ENCODE measurements at places on chromosomes 16 and 17. TPM values are rescaled to one million over a fixed set of nuclear protein-coding genes. Genes with fewer than 3 reads are reported as not detected.
A peak's percentile ranks its signal among the peaks of the same experiment; 100 is the strongest.

Gene BANP
- 13.6 TPM for polyA plus RNA-seq

DNA sequence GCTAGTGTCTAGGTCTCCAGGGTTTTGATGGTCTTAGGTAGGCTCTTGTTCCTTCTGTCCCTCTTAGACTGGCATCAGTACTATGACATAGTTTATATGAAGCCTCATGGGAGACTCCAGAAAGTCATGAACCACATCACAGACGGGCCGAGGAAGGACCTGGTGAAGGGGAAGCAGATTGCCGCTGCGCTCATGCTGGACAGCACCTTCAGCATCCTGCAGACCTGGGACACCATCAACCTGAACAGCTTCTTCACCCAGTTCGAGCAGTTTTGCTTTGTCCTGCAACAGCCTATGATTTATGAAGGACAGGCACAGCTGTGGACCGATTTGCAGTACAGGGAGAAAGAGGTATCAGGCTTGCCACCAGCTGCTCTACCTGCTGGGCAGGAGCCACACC lies 34.0 kb downstream of the RNF213 start:
- DNase-seq, result no peak

Gene RAB34
- 211 TPM for polyA plus RNA-seq

DNA sequence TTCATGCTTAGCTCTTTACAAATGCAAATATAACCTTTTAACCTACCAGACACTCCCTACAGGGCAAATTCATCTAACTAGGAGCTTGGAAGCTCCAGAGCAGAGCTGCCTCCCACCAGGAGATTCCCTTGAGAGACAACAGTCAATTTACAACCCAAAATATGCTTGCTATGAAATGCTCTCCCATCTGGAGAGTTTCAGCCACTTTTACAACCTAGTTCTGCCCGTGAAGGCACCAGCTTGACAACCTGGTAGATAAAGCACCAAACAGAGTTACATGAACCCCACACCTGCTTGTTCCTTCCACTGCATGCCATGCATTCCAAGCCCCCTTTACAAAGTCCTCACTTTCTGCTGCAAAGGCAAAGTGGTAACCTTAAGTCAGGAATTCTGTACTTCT lies 215.3 kb upstream of the KIF2B start:
- DNase-seq, result no peak

Gene IGF2BP1
- 38.0 TPM for polyA plus RNA-seq

Gene HCRT
- polyA plus RNA-seq, result not detected

Gene LRRC36
- polyA plus RNA-seq, result 0.48 TPM

Gene CLEC19A
- 0.58 TPM for polyA plus RNA-seq

- DNase-seq, result no peak
Observed at GRCh38 chr17:42403150-42403549, 14.9 kb upstream of the STAT3 start.

DNA sequence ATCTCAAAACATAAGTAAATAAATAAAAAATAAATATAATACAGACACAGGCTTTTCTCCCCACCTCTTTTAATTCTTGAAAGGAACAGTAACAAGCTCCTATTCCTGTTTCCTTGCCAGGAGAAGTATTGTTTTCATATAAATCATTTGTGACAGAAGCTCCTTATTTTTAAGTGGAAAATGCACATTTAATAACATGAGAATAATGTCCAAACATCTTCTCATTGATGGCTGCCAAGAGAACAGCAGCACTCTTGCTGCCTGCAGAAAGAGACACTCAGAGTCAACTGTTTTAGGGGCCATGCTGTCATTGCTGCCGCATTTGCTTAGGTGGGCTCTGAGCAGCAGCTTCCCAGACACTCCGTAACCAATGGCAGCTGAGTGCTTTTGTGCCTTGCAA lies 580.1 kb downstream of the WWOX start:
- no peak for DNase-seq

Gene FA2H
- polyA plus RNA-seq, result 5.3 TPM

DNA sequence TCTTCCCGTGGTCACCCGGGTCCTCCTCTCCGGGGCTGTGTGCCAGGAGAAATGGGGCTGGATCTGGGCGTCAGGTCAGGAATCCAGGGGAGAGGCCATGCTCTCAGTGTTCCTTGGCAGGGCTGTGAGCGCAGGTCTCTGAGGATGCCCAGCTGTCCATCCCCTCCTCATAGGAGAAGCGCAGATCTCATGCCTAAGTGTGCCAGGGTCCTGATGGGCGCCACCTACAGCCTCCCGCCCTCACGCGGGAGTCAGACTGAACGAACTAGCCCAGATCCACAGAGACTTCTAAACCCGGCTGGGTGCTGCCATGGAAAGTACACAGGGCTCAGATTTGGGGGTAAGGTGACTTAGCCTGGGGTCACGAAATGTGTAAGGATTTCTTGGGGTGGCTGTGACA lies 24.3 kb downstream of the MGRN1 start:
- DNase-seq, result no peak

- peak; percentile 69 for DNase-seq
Observed at GRCh38 chr16:28211758-28212531, at the start of gene XPO6. Gene XPO6, minus strand, starts transcription at chr16:28211965. Its CDS starts 597 bp downstream, at chr16:28211368.

- DNase-seq, result no peak
Observed at GRCh38 chr17:73411313-73411747, 99.5 kb upstream of the CDC42EP4 start.

Gene CD300A
- not detected for polyA plus RNA-seq

Gene RGS11
- polyA plus RNA-seq, result 4.2 TPM

Gene SLC16A13
- 10.9 TPM for polyA plus RNA-seq

Gene ABCC12
- polyA plus RNA-seq, result not detected

DNA sequence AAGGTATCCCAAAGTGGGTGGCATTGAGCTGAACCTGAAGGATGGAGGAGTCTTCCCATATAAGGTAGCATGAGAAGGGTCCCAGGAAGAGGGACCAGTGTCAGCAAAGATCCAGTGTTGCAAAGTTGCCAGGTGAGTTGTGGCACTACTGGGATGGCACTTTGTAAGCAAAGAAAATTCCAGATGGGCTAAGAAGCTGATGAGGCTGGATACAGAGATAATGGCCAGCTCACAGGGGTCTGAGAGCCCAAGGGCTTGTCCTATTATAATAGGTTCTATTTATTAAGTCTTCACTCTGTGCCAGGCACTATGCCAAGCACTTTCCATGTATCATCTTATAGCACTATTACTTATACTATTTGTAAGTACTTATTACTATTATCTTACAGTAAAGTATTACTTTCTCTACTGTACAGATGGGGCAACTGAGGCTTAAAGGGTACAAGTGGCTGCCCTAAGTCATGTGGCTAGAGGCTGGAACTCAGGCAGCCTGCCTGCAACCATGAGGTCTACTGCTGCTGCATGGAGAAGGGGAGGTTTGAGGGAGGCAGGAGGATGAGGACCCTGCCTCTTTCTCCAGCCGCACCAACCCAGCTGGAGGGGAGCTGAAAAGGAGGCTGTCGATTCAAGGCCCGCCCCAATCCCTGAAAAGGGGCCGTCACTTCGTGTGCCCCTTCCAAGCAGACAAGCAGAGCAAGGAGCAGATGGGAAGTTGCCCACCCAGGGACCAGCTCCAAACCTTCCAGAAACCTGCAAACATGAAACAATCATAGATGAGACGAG lies 86.5 kb downstream of the C16orf78 start:
- DNase-seq, result no peak

- DNase-seq, result peak; percentile 69
Observed at GRCh38 chr17:66348584-66349165, 46.3 kb downstream of the PRKCA start.

Gene TP53TG3F
- 0.12 TPM for polyA plus RNA-seq

DNA sequence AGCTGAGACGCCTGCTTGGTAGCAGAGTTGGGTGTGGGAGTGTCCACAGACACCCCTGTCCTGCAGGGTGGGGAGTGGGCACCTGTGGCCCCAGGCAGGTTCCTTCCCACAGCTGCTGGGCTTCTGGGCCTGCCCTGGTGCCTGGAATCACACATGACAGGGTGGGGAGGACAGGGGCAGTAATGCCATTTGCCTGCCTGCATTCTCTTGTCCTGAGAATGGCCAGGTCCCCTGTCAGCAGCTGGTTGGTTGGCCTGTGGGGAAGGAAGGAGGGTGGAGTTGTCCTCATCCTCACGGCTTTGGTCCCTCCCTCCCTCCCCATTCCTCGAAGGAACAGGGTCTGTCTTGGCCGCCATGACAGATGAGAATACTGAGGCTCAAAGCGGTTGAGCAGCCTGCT lies 5.2 kb downstream of the PRSS53 start:
- no peak for DNase-seq

- DNase-seq, result no peak
Observed at GRCh38 chr16:50856991-50857390, 115.1 kb downstream of the CYLD start.

DNA sequence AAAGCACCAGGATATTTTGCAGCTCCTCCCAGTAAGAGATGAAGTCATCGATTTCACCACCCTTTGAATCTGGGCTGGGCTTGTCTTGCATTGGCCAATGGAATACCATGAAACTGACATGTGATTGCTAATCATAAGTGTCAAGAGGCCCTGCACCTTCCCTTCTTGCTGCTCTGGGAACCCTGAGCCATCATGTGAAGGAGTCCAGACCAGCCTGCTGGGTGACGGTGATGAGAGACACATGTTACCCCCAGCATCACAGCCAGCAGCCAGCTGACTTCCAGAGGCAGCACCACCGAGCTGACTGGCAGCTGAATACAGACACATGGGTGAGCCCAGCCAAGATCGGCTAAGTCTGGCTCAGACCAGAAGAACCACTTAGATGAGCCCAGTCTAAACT lies 43.6 kb upstream of the CACNG4 start:
- no peak for DNase-seq

GRCh38 chr17:57999010-57999495 lies 8.0 kb downstream of the SRSF1 start:
- no peak for DNase-seq

GRCh38 chr17:58403311-58403710 lies 14.0 kb downstream of the RNF43 start:
- no peak for DNase-seq

DNA sequence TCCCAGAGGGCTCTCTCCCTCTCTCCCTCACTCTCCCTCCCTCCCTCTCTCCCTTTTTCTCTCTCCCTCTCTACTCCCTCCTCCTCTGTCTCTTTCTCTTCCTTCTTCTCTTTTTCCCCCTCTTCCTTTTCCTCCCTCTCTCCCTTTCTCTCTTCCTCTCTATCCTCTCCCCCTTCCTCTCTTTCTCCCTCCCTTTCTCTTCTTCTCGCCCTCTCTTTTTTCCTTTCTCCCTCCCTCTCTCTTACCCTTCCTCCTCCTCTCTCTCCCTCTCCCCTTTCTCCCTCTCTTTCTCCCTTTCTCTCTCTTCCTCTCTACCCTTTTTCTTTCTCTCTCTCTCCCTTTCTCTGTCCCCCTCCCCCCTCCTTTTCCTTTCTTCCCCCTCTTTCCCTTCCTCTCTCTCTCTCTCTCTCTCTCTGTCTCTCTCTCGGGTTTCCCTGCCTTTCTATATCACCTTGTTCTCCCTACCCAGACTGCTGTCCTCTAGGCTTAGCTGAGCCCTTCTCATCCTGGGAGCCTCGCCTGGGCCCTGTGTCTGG lies 25.8 kb upstream of the TMEM220 start:
- no peak for DNase-seq

GRCh38 chr17:42402117-42402516 lies 13.9 kb upstream of the STAT3 start:
- no peak for DNase-seq

Gene KCNH4
- 0.37 TPM for polyA plus RNA-seq

DNA sequence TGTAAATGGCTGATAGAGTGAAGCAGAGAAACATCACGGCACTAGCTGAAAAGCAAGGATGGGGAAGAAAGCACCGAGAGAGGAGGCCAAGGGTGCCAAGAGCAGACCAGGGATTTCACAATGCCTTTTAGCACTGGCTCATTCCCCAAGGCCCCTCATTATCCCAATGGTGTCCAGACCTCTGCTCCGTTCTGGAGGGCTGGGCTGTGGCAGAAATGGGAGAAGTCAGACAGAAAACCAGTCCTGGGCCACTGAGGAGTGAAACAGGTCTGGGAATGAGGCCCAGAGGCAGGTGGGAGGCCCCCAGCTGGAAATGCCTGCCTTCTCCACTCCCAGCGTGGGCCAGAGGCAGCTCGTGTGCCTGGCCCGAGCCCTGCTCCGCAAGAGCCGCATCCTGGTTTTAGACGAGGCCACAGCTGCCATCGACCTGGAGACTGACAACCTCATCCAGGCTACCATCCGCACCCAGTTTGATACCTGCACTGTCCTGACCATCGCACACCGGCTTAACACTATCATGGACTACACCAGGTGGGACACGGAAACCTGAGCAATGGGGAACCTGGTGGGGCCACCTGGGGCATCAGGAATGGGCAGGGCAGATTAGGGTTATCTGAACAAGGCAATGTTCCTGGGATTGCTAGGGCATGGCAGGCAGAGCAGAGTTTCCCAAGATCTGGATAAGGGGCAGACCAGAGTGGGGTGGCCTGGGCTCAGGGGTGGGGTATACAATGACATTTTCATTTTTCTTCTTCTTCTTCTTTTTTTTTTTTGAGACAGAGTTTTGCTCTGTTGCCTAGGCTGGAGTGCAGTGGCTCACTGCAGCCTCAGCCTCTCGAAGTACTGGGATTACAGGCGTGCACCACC lies 20.3 kb downstream of the ANKRD40 start:
- no peak for DNase-seq

Gene MYH13
- not detected for polyA plus RNA-seq

GRCh38 chr17:76755285-76755684 lies 17.4 kb downstream of the MFSD11 start:
- DNase-seq, result no peak

GRCh38 chr17:78525511-78526160 lies 51.6 kb downstream of the DNAH17 start:
- no peak for DNase-seq

Measured in A549 (cell line).